ENCODE measurements at places on chromosomes 5 and 9.

GRCh38 chr5:8844847-8845246, 701.0 kb downstream of the SEMA5A start:
- DNase-seq: no peak

DNA sequence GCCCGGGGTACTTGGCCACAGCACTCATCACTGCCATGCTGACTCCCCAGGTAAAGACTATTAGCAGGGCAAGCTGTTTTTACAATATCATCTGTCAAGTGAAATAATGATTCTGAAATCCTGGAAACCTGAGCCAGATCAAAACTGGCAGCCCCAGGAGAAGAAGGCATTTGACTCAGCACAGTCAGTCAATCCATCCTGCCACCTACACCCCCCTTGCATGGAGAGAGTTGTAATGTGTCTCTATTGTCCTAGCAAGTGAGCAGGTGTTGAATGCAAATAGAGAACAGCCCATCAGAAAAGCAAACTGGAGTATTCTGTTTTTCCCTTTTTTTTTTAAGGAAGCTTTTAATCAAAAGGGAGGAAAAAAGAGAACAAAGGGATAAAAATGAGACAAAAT, 291.2 kb downstream of the BRINP1 start:
- no peak for DNase-seq

GRCh38 chr5:147863454-147864158, 14.9 kb upstream of the SCGB3A2 start:
- no peak for DNase-seq

DNA sequence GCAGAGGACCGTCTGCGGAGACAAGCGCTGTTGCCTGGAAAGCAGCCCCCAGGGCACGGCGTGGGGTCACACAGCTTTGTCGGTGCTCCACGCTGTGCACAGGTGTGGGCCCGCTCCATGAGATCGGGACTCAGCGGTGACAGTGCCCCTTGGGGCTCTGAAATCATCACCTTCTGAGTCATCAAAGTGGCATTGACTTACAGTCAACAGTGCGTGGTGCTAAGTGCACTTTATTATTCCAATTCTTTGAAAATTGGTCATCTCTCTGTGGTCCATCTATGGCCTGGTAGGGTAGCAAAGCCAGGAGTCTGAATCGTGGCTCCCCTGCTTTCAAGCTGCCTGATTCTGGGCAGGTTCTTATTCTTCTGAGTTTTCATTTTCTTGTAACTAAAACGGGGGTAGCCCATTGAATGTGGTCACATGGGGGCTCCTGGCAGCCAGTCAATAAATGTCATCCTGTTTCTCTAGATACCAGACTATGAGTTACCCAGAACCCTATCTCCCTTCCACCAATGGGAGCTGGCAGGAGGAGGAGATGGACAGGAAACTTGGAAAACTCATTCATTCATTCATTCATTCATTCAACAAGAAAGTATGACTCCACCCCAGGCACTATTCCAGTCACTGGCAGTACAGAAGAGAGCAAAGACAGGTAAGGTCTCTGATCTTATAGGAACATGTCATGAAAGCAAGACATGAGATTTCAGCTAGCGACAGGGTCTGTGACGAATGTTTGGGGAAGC, 20.3 kb upstream of the UNC5A start:
- no peak for DNase-seq

GRCh38 chr5:83924171-83924570, 203.5 kb upstream of the HAPLN1 start:
- DNase-seq: no peak

- no peak for DNase-seq
Measured at GRCh38 chr5:91052977-91053740, 330.0 kb downstream of the ARRDC3 start.

DNA sequence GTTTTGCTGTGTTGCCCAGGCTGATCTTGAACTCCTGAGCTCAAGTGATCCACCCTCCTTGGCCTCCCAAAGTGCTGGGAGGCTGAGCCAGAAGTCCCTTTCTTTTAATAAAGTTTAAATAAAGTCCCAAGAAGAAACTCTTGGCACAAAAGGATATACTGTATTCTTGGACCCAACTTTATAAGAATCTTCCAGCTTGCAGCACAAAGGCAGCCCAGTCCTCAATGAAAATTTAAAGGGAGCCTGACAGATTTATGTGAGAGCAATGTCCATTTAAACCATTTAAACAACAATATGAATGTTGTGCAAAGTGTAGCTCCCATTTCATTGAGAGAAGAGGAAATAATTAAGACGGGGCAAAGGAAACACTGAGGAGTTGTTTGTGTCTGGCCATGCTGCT, 217.0 kb downstream of the DOCK8 start:
- no peak for DNase-seq

DNA sequence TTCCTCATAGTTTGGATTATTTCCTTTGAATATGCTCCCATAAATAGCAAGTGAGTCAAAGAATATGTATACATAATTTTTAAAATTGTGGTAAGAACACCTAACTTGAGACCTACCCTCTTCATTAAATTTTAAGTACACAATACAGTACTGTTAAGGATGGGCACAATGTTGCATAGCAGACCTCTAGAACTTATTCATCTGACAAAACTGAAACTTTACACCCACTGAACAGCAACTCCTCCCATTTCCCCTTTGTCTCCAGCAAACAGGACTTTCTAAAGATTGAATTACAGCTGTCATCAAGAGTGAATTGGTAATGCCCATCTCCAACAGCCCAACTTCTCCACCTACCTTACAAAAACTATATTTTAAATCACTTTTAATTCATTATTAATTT, 388.9 kb downstream of the HTR1A start:
- no peak for DNase-seq

Data from activated CD4-positive, alpha-beta T cell treated with anti-CD3 and anti-CD28 coated beads for 4 hours (primary cell).